ENCODE measurements at places on chromosomes 4 and X.

- no peak for ATAC-seq
Measured at GRCh38 chr4:112128452-112128851, 16.8 kb upstream of the FAM241A start.

- ATAC-seq, result no peak
Measured at GRCh38 chrX:63657821-63658220, 127.2 kb downstream of the ARHGEF9 start.

DNA sequence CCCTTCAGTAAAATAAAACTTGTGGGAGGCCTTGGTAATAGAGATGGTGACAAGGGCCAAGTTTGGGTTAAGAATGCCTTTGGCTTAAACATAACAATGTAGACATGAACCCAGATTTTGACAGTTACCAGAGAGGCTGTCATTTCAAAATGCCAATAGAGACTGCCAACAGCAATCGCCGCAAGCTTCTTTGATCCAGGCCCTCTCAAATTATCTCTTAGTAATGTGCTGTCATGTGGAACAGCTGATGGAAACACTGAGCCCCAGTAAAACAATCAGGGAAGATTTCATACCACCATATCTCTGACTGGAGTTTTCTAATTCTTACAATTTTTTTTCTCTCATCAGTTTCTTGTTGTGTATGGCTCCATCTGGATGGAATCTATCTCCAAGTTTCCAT lies 80.5 kb downstream of the ZNF330 start:
- no peak for ATAC-seq

DNA sequence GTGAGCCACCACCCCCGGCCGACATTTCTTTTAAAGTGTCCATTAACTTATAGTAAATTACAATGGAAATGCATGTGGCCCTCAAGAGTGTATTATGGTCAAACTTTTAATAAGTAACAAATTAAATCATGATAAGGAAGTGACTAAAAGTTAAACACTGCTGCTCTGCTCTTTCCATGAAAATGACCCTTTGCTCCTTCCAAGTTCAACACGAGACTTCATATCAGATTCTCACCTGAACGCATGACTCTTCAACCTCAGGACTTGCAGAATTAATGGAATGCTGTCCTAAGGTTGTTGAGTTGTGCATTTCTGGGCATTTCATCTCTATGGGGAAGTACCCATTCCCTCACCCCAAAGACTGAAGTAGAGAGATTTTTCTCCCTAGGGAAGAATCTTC lies 27.1 kb downstream of the AWAT2 start:
- no peak for ATAC-seq

GRCh38 chrX:119158226-119158625 lies 30.6 kb upstream of the KIAA1210 start:
- ATAC-seq, result no peak

DNA sequence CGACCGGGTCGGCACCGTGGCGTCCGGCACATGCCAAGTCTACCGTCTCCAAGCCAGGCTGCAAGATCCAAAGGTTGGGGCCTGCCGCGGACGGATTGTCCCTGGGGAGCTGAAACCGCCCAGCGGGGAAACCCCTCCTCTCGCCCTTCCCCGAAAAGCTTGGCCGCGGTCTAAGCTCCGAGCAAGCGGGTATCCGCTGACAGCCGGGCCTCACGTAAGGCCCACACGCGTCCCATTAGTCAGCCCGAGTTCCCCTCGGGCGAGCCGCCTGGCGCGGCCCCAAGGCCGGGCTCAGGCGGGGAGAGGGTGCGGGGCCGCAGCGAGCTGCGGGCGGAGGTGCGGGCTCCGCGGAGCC lies 6.8 kb upstream of the BCOR start:
- peak; percentile 34 for ATAC-seq

- no peak for ATAC-seq
Measured at GRCh38 chr4:23903859-23904438, 14.1 kb upstream of the PPARGC1A start.

DNA sequence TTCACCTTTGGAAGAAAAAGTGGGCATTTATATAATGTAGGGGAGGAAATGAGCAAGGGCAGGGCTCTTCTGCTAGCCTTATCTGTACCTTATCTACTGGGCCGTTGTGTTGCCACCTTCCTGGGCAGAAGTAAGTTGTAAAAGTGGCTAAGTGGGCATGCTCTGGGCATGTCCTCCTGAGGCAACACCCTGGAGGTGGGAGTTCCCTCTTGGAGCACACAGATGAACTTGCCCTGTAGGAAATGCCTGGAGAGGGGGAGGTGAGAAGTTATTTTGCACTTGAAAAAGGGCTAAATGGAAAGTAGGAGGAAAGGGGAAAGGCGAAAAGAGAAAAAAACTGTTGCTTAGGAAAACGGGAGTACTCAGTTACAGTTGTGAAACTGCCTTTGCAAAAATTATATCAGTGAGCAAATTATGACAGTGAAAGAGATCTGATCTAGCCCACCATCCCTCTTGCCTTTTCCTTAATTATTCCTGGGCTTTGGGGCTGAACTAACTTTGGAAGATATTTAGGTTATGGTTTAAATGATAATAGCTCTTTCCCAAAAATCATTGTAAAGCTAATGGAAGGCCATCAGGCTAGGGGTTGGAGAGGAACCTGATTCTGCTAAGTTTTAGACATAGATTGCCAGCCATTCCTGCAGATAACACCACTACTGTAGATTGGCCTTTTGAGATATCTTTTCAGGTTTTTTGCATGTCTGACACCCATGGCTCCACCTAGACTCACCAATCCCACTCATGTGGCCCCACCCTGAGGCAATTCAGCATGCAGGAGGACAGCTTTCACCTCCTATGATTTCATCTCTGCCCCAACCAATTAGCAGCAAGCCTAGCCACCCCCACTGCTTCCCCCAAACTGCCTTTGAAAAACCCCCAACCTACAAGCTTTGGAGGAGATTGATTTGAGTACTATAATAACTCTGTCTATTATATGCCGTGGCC lies 20.5 kb upstream of the ZNF81 start:
- ATAC-seq, result no peak

DNA sequence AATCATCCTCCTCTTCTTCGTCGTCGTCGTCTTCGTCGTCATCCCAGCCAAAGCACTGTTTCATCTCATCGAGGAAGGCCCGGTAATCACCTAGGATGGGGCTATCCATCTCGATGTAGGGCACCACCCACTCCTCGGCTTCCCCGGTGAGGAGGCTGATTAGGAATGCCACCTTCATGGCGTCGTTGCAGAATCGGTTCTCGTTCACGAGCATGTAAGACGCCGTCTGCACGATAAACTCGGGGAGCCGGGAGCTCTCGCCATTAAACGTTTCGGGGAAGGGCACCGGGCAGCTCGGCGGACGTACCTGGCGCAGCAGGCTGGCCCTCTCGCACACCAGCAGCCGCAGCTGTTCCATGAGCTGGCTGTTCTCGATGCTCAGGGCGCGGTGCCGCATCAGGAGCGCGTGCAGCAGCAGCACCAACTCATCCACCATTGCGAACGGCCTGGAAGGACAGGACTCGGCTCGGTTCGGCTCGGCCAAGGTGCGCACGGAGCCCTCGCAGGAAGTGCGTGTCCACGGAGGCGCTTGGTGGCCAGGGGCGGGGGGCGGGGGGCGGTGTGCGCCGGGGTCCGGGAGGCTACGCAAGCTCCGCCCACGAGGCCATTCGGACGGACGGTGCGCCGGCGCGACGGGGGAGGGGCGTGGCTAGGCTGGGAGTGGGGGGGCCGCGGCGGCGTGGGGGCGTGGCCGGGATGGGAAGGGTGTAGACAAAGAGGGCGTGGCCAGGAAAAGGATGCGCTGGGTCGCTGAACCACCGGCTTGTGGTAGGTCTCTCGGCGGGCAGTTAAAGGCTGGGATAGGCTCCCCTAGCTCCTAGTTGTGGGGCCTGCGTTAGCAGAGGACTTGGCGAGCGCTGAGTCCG lies at the start of gene LDOC1:
LDOC1 (minus strand) TSS at position 544 of the 866 bp plus-strand sequence; CDS start at position 436, 108 bp downstream.
- peak; percentile 70 for ATAC-seq

- ATAC-seq, result peak; percentile 55
Measured at GRCh38 chrX:68443155-68443868, 10.0 kb upstream of the OPHN1 start.

DNA sequence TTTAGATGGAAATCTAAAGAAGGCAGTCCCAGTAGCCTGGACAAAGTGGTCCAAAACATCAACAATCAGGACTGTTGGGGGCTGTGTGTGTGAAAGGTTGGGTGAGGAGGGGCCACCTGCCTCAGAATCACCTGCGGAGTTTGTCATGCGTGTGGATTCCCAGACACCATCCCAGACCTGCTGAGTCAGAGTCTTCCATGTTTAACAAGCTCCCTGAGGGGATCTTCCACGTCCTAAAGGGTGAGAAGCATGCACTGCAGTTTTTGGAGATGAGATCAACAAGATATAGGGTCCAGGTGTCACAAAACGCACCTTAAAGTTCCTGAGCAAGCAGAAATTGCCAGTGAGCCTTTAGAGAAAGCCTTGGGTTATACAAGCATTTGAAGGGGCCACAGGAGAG lies 207.0 kb upstream of the FAM9B start:
- no peak for ATAC-seq

DNA sequence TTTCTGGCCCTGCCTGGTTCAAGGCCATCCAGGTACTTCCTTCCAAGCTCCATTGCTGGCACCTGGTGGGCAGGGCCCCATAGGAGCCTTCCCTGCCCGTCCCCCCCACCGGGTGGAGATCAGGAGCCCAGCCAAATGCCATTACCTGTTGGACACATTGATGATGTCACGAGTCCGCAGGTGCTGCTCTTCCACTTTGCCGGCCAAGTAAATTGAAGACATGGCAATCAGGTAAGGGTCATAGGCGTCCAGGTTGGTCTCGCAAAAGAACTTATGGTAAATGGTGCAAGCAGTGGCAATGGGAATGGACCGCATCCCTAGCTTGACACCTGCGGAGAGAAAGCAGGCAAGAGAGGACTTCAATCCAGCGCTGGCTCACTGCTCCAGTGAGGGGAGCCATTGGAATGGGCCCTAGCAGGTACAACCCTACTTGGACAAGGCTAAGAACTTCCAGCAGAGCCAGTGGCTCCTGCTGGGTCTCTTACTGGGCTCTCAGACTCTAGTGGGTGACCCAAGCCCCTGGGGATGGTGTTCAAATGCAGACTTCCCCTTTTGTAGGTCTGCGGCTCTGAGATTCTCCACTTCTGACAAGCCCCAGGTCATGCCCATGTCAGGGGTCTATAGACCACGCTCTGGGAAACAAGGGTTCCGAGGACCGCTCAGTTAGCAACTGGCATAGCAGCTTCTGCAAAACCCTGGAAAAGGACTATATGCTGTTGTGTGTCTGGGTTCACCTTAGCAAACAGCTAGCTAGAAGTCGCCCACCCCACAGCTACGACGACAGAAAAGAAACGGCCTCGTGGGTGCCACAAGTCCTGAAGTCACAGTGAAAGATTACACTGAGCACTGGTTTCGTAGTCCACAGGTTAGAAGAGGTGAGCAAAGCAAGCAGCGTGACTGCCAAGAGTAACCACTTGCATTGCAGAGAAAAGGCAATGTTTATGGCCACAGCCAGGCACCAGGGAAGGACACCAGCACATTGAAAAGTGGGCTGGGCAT lies 2.8 kb downstream of the CCNQ start:
- ATAC-seq, result no peak
